ENCODE measurements at places on chromosomes 16 and 17. TPM values are rescaled to one million over a fixed set of nuclear protein-coding genes. Genes with fewer than 3 reads are reported as not detected.

DNA sequence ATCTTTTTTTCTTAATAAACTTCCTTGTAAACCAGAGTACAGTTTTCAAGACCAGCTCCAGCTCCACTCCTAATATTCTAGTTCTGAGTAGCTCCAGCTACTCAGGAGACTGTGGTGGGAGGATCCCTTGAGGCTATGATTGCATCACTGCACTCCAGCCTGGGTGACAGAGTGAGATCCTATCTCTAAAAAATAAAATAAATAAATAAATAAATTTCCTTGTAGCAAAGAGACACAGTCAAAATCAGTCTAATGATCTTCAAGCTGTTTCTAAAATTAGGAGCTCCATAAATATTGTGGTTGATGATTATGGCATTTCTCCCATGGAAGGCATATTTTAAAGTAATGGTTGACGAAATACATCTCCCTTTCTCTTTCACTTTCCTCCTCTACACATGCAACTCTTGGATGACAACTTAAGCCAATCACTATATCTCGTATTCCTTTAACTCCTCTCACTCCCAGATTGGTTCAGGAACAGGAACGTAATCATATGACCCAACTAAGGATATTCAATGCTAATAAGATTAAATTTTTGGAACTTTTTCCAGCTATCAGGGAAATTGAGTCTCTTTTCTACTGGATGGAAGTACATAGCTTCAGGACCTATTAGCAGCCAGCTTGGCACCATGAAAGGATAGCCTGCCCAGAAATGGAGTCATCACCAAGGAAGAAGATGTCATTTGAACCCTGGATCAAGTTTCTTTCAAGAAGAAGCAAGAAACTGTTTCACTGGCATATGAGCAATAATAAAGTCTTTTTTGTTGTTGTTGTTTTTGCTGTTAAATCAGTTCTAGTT lies 42.1 kb upstream of the TAOK1 start:
- DNase-seq: peak; percentile 73

DNA sequence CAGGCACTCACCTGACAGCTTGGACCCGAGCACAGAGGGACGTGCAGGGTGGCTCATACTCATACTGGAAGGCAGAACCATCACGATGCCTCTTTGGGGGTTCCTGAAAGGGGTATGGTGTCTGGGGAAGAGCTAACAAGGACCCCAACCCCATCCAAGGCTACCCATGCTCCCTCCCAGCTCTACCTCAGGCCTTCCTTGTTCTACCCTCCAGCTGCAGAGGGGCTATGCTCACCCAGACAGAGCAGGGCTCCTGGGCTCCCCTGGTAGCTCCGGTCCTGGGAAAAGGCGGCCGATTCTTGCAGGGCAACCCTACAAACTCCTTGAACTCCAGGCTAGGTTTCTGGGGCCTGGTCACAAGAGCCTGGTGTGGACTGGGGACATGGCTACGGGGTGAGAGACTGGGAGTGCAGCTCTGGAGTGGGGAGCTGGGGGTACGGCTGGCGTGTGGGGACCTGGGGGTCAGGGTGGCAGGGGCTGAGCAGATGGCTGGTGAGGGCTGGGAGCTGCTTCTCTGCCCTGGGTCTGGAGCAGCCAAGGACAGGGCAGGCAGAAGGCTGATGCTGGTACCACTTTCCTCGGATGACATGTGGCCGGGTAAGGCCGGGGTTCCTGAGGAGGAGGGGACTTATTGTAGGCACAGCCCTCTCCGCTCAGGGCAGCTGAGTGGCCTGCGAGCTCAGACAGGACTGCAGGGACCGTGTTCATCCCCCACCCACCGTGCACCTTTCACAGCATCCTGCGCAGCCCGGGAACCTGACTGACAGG lies 2.1 kb downstream of the ACD start:
- DNase-seq: no peak

LHX1 gene
- 5.8 TPM for total RNA-seq

LRRC36 gene
- total RNA-seq: 0.11 TPM

DNA sequence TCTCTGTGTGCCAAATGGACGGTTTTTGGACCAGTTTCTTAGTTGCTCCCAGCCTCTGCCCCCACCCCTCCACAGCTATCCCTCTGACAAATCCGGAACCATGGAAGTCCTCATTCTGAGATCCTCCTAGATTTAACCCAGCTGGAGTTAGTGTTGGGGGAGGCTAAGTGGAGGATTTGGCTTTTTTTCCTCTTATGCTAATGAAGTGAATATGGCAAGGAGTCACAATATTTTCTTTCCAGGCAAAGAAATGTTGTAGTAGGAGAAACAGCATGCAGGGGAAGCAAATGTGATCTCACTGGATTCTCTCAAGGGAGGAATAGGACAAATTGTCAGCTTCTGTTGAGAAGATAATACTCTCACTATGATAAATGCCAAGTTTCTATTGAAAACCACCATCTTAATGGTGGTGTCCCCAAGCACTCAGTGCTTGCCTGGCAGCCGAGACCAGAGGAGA lies 159.5 kb downstream of the MSI2 start:
- peak; percentile 44 for DNase-seq

GRCh38 chr16:75695708-75696107 lies 5.6 kb downstream of the DUXB start:
- DNase-seq: no peak

DNA sequence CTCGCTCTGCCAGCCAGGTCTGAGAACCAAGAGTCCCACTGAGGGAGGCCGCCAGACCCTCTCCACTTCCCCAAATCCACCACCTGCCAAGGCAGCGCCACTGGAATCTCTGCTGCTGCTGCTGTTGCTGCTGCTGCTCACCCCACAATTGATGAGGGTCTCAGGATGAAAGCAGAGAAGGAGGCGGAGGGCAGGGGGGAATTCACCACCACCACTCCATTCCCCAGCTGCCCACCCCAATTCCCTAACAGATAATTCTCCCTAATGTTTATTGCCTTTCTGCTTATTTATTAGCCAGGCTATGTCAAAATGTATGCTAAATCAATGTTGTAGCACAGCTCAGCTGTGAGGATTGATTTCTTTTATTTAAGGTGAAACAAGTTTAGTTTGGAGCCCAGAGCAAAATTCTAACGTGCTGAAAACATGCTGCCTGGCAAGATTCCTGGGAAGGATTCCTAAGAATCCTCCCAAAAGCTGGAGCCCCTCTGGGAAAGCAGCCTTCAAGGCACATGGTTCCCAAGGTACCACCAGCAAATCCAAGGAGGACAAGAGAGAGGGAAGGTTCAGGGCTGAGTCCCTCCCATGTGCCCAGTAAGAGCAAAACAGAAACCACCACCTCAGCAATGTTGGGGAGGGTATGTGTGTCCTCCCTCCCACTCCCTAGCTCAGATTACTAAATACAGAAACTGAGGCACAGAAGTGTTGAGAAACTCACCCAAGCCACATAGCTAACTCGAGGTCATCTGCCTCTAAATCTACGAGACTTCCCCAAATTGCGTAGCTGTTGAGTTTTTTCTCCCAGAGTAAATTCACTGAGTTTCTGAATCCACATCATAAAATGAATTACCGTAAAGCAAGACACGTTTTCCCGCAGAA lies 12.2 kb upstream of the CDH5 start:
- no peak for DNase-seq

DNA sequence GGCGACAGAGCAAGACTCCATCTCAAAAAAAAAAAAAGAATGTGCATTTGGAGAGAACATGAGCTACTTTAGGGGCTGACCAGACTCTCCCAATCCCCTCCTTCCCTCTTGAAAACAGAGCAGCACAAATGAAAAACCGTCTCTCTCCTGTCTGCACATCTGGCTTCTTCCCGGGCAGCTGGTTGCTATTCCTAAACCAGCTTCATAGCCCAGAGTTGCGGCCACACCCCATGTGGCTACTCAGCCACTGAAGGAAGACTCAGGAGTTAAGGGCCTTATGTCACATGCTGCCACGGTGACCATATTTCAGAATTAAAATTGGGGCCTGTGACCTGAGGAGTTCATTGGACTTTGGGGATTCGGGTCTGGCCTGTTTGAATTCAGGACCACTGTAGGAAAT lies 48.3 kb downstream of the KATNIP start:
- no peak for DNase-seq

- DNase-seq: no peak
Observed at GRCh38 chr17:2275722-2276121, 27.9 kb downstream of the SMG6 start.

DNA sequence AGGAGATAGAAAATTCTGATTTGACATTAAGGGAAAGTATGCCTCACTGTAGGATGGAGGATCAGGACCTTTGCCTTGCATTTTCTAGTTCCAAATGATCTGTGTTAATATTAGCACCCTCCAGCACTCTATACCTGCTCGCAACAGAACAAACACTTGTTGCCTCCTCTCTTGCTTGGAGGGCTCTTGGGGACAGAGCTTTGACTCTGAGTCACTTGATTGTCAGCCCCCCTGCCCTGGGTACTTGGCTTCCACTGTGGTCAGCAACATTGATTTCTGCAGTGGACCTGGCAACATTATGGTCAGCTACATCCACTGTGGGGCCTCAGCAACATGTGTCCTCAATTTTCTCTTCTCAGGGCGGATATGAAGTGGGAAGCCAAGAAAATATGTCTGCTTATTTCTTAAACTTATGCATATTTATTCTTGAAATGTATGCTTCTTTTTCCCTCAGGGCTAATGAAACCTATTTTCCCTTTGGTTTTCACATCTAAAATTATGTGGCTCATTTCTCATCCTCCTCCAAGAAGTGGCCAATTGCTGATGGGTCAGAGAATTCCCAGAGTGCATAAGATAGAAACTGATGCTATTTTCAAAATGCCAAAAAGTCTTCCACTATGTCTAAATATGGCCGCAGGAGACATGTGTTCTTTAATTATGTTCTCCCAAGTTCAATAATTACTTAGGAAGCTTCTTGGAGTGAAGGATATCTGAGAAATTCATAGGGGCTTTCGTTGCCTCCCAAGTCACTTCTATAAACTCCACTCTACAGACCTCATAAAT lies 94.6 kb upstream of the SMIM36 start:
- DNase-seq: no peak

GRCh38 chr17:64343833-64344637 lies 46.6 kb downstream of the PECAM1 start:
- DNase-seq: peak; percentile 95

TNP2 gene
- total RNA-seq: not detected

DNA sequence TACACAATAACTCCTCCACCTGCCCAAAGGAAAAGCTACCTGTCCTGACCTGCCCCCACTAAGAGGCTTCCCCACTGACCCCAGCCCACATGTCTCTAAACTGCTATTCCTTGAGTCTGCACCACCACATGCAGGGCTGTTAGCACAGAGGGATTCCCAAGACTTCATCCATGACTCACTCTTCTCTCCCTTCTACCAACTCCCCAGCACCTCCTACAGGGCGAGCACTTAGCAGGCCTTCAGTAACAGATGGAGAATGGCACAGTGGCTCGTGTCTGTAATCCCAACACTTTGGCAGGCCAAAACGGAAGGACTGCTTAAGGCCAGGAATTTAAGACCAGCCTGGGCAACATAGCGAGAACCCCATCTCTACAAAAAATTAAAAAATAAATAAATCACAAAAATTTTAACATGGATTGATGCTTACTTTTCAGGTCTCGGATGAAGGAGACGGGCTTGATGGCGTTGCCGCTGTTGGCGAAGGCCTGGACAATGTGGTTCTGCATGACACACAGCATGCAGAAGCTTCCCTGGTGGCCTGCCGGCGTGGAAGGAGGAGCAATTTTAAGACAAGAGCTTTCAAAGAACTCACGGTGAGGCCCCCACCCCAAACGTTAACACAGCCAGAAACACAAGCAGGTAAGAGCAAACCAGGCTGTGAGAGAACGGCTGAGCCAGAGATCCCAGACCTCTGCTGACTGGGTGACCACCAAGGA lies 12.0 kb downstream of the USP36 start:
- no peak for DNase-seq

DNA sequence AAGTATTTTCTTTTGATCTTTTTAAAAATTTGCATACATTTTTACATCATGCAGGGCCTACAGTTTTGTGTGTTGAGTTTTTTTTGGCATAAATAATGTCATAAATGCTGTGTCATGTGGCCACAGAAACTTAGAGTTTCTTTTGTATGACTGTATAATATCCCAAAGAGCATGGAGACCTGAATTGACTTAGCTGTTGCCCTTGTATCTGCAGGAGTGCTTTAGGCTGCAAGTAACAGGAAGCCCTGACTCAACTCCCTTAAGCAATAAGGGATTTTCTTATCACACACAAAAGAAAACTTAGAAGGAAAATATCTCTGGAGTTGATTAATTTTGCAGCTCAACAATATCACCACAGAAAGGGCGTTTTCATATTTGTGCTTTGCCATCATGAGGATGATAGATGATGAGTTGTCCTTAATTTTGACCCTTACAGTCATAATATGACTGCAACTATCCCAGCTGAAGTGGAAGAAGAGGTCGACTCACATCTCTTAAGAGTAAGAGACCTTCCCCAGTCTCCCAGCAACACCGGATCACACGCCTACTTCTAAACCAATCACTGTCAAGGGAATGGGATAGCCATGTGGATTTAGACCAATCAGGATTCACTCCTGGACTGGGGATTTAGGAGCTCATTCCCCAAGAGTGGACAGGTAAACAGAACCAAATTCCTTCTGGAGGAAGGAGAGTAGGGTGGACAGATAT lies 138.9 kb downstream of the GSG1L start:
- DNase-seq: peak; percentile 29

DNA sequence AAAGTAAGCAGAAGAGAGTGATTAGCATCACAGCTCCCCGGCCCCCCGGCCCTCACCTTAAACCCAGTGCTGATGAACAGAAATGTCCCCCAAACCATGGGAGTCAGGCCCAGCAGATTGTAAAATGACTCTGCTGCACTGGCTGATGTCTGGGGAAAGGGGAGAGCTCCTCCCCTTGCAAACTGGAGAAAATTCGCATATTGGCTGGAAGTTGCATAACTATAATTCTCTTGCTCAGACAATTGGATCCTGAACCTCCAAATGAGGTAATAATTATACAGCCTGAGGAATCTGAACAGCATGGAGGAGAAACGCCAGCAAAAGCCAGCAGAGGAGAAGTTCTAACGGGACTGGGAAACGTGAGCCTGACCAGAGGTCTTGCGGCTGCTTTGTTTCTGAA lies 109.7 kb downstream of the C16orf95 start:
- peak; percentile 90 for DNase-seq

GRCh38 chr17:38996660-38997337 lies 29.6 kb upstream of the FBXO47 start:
- DNase-seq: no peak

- DNase-seq: no peak
Observed at GRCh38 chr16:85453194-85453678, 159.9 kb upstream of the GSE1 start.

RPL13 gene
- total RNA-seq: 5,939 TPM

GRCh38 chr17:51479303-51479702 lies 219.0 kb downstream of the UTP18 start:
- no peak for DNase-seq

Data from cardiac muscle cell (in vitro differentiated cells and primary cell).